ENCODE measurements at places on chromosomes 12 and 14.

DNA sequence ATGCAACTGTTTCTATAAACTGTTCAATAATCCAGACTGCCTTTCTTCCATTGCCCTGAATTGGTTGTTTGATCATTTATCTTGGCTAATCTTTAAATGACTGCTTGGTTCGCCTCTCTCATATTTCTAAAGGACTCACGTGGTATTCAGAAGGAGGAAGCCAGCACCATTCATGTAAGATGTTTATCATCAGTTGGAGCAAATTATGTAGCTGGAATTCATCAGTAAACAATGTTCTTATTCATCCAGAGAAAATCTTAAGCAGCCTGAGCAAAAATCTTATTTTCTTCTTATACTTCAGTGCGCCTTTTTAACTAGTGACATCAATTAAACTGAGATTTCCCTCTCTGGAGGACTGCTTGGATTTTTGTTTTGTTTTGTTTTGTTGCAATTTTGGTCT lies 538.7 kb upstream of the TMEM132C start:
- DNase-seq = no peak

- DNase-seq = no peak
These were observed 968 bp upstream of the ARID4A start for GRCh38 chr14:58297412-58297761.

- no peak for DNase-seq
These were observed 2.1 kb downstream of the KMT2D start for GRCh38 chr12:49058366-49059044.

- DNase-seq = no peak
These were observed 35.1 kb downstream of the ST8SIA1 start for GRCh38 chr12:22299294-22299912.

- DNase-seq = no peak
These were observed 99.5 kb downstream of the SLC16A7 start for GRCh38 chr12:59695379-59695778.

DNA sequence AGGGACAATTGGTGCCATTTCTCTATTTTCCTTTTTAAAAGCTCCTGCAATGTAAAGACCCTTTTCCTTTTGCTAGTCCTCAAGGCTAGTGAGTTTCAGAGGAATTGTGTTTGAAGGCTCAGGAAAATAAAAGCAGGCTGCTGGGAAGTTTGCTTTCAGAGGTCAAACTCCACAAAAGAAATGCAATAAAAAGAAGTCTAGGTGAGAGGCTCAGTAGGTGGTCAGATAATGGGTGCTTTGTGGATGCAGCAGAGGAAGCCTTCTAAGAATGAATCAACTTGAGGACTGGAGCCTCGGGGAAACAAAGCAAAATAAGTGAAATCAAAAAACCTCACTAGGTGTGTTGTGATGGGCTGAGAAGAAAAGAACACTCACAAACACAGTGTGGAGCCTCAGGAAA lies 10.3 kb downstream of the CCDC175 start:
- DNase-seq = no peak

- DNase-seq = no peak
These were observed 161.8 kb downstream of the ANO4 start for GRCh38 chr12:100956311-100956852.

GRCh38 chr14:76958980-76959710 lies 69.4 kb downstream of the IRF2BPL start:
- DNase-seq = no peak

DNA sequence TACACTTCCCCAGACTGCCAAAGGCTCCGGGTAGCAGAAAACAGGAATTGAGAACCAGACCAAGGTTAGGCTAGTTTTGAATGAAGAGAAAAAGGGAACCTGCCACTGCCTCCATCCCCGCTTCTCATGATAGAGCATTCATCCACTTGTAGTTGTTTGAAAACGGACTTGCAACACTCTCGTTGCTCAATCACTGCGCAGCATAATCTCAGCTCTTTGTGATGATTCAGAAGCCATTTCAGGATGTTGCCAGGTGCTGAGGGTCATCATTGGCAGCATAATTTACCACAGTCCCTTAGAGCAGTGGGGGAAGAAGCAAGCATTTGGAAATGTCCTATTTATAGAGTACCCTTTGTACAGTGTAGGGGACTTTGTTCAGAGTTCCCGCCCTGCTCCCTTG lies 25.6 kb downstream of the KCNK13 start:
- no peak for DNase-seq

DNA sequence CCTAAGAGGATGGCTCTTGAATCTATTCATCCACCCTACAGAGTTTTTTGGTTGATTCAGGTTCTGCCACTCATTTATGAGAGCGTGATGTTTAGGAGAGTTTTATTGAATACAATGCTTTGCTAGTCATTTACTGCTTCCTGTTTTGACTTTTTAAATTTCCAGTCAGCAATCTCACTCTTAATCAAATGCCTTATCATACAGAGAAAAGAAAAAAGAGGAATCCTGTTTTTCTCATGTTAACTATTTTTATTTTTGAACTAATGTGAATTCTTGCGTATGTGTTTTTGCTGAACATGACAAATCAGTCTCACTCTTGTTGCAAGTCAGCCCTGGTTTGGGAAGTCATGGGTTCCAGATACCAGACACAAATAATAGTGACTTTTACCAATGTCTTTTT lies 22.1 kb upstream of the LGMN start:
- DNase-seq = no peak

DNA sequence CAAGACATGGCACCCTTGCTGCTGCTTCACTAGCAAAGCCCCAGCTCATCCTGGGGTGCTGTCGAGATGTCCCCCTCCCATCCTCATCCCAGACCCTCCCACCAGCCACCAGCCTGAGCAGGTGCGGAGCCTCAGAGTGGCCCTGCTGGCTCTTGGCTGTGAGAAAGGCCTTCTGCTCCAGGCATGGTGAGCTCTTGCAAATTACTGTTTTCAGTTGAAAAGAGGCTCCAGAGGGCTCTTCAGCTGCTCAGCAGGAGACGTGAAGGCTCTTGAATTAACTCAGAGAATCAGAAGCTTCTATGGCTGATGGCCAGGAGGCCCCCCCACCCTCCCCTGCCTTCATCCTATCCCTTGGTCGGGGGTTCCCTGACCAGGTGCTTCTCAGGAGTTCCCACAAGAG lies 44.1 kb downstream of the WSCD2 start:
- DNase-seq = peak; percentile 75

GRCh38 chr12:94571556-94571955 lies 78.8 kb downstream of the TMCC3 start:
- DNase-seq = no peak

DNA sequence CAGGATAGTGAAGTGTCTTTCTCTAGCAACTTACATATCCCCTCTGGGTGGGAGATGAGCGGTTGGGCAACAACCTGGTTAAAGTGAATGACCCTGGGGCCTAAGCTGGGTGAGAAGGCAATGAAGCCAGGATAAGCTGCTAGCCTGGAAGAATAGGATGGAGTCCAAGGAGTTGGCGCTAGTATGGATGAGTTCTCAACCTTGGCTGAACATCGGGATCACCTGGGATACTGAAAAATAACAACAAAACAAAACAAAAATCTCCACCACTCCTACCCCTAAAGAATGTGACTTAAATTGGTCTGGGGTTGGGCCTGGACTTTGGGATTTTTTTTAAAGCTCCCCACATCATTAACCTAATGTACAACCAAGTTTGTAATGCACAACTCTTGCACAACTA lies 4.8 kb upstream of the RPS6KA5 start:
- no peak for DNase-seq

- DNase-seq = no peak
These were observed 9.5 kb downstream of the POMT2 start for GRCh38 chr14:77311217-77311616.

DNA sequence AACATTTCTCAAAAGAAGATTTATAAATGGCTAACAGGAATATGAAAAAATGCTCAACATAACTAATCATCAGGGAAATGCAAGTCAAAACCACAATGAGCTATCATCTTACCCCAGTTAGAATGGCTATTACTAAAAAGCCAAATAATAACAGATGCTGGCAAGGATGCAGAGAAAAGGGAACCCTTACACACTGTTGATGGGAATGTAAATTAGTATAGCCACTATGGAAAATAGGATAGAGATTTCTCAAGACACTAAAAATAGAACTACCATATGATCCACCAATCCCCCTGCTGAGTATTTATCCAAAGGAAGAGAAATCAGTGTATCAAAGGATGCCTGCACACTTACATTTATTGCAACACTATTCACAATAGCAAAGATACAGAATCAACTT lies 58.3 kb downstream of the GUCY2C start:
- DNase-seq = no peak

GRCh38 chr12:113000433-113000832 lies 22.1 kb downstream of the OAS2 start:
- no peak for DNase-seq

GRCh38 chr14:24430682-24431568 lies 1.2 kb downstream of the KHNYN start:
- no peak for DNase-seq

DNA sequence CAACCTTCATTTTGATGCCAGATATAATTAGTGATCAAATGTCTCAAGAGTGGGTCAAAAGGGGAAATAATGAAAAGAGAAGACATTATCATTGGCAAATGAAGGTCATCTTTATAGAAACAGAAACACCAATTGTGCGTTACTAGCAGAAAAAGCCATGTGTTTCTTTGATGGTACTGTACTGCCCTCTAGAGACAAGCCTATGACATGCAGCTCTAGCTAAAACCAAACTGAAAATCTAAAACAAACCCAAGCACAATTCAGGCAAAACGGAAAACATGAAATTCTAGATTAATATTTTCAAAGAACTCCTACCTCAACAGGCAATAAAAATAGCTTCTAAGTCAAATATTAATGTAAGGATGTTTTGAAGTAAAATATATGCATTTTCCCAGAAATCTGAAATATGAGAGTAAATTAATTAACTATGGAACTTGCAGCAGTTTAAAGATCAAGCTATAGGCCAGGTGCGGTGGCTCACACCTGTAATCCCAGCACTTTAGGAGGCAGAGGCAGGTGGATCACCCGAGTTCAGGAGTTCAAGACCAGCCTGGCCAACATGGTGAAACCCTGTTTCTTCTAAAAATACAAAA lies 115.4 kb downstream of the KLHL28 start:
- peak; percentile 34 for DNase-seq

DNA sequence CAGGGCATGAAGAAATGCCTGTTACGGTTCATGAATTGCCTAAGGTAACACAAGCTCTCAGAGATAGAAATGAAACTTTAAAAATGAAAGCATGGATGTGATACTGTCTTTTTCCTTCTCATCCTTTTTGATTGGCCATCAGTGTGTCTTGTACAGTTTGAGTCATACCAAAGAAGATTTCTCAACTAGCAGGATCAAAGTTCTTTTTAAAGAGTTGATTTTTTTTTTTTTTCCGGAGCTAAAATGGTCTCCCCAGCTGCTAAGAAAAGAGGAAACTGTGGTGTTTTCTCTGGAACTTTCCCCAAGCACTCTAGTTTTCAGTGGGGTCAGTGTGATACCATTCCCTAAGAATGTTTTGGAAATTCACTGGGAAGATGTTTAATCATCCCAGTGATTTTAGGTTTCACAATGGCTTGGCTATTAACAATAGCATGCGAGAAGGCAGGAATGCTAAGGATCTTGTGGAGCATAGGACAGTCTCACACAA lies 105.0 kb downstream of the ETNK1 start:
- no peak for DNase-seq

- DNase-seq = no peak
These were observed 42.1 kb downstream of the IGF1 start for GRCh38 chr12:102438047-102438826.

GRCh38 chr14:97902630-97903029 lies 1105.4 kb downstream of the VRK1 start:
- DNase-seq = no peak

DNA sequence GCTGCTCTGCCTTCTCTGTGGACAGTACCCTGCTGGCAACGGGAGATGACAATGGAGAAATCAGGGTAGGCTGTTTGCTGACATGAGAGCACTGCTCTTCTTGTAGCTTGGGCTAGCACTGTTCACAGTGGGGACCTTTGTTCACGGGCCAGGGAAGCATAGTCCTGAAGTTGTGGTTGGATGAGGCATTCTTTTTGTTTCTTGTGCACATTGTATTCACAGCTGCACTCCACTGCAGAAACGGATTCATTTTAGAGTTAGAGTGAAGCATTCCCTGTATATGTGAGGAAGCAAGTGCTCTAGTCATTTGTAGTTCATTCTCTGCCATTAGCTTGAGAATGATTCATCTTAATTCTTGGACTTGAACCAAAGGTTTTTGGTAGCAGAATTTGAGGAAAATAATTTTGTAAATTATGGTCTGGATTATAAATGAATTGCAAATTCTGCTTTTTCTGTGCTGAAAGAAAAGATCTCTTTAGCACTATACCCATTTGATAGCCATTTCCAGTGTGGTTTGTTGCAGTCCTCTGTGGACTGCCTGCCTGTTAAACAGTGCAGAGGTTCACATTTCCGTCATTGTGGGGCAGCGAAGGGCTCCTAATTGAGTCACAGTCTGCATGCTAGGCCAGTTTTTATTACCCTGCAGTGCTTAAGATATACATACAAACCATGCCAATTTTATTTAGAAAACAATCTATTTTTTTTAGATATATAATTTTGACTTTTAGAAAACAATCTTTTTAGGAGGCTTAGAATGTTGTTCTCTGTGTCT lies 80.6 kb downstream of the APAF1 start:
- peak; percentile 43 for DNase-seq

DNA sequence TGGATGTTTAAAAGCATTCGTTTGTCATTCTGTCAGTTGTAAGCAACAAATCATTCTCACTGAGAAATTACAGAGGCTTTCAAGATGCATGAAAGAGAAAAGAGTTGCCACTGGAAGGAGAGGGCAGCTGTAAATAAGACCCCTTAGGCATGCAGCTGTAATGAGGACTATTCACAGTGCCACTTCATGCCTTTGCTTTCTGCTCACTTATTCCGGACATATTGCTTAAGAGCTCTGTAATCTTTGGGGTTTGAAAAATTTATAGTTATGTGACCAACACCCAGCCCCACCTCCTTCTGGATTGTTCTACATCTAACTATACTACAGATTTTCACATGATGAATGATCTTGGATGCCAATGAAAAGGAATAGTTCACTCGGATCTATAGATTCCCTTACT lies 194.8 kb upstream of the DCN start:
- DNase-seq = no peak

DNA sequence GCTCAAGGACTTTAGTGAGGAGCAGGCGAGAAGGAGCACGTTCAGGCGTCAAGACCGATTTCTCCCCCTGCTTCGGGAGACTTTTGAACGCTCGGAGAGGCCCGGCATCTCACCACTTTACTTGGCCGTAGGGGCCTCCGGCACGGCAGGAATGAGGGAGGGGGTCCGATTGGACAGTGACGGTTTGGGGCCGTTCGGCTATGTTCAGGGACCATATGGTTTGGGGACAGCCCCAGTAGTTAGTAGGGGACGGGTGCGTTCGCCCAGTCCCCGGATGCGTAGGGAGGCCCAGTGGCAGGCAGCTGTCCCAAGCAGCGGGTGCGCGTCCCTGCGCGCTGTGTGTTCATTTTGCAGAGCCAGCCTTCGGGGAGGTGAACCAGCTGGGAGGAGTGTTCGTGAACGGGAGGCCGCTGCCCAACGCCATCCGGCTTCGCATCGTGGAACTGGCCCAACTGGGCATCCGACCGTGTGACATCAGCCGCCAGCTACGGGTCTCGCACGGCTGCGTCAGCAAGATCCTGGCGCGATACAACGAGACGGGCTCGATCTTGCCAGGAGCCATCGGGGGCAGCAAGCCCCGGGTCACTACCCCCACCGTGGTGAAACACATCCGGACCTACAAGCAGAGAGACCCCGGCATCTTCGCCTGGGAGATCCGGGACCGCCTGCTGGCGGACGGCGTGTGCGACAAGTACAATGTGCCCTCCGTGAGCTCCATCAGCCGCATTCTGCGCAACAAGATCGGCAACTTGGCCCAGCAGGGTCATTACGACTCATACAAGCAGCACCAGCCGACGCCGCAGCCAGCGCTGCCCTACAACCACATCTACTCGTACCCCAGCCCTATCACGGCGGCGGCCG lies 1.1 kb downstream of the PAX9 start:
- DNase-seq = peak; percentile 66

- DNase-seq = no peak
These were observed 139.9 kb downstream of the GRIP1 start for GRCh38 chr12:66538970-66539369.
